ENCODE measurements at places on chromosomes 12 and 14.

DNA sequence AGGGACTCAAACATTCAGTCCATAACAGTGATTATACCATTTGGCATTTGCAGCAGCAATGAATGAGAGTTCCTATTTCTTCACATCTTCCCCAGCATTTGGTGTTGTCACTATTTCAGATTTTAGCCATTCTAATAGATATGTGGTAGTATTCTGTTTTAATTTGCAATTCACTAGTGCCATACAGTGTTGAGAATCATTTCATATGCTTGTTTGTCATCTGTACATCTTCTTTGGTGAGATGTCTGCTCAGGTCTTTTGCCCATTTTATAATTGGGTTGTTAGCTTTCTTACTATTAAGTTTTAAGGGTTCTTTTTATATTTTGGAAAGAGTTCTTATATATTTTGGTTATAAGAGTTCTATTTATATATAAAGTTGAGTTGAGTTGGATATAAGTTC, 276.5 kb downstream of the FUT8 start:
- H3K4me3 ChIP-seq, result no peak overlapping the region
- H3K36me3 ChIP-seq, result peaks cover 56% of the 10 kb centered on the region
- no peak overlapping the region for H3K27ac ChIP-seq

- no peak for DNase-seq
- no peaks in the 10 kb centered on the region for H3K27me3 ChIP-seq
- no peak overlapping the region for H3K4me3 ChIP-seq
- no peak overlapping the region for H3K27ac ChIP-seq
- no peaks in the 10 kb centered on the region for H3K36me3 ChIP-seq
- peaks cover 5% of the 10 kb centered on the region for H3K4me1 ChIP-seq
Measured at GRCh38 chr12:131116468-131117117, 162.9 kb downstream of the ADGRD1 start.

DNA sequence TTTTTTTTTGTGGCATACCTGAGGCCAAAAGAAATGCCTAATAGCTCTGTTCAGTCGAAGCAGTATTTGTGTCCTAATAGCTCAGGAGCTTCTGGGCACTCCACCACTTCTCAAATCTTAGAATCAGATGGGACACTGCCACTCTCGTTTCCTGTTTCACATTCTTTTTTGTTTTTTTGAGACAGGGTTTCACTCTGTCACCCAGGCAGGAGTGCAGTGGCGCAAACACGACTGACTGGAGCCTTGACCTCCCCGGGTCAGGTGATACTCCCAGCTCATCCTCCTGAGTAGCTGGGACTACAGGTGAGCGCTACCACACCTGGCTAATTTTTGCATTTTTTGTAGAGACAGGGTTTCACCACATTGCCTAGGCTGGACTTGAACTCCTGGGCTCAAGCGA, 52.7 kb downstream of the SPPL3 start:
- H3K36me3 ChIP-seq, result no peaks in the 10 kb centered on the region
- no peak overlapping the region for H3K4me3 ChIP-seq
- DNase-seq, result no peak
- H3K4me1 ChIP-seq, result peaks cover 43% of the 10 kb centered on the region
- no peak overlapping the region for H3K27ac ChIP-seq
- H3K27me3 ChIP-seq, result no peaks in the 10 kb centered on the region

GRCh38 chr12:16159571-16159970, 117.9 kb downstream of the SLC15A5 start:
- no peaks in the 10 kb centered on the region for H3K36me3 ChIP-seq
- no peaks in the 10 kb centered on the region for H3K27me3 ChIP-seq
- no peak for DNase-seq
- no peak overlapping the region for H3K4me3 ChIP-seq

- no peak overlapping the region for H3K4me3 ChIP-seq
- no peak overlapping the region for H3K27ac ChIP-seq
- H3K36me3 ChIP-seq, result no peaks in the 10 kb centered on the region
- no peaks in the 10 kb centered on the region for H3K4me1 ChIP-seq
- no peak for DNase-seq
Measured at GRCh38 chr14:24992624-24993360, 57.2 kb downstream of the STXBP6 start.
